ENCODE measurements at places on chromosomes 3 and 15.

DNA sequence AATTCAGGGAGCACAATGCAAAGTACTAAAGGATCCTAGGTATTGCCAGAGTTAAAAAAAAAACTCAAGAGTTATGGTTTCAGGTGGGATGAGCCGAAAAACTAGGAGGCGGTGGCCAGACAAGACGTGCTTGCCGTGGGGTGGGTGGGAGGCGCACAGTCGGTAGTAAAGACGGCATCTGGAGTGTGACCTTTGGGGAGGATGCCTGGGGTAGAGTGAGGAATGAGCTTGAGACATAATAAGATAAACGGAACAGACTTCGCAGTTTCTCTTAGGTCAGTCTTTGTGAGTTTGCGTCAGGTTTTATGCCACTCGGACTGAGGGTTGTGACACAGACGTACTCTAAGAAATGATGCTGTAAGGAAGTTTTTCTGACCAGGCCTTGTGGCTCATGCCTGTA is 139.6 kb downstream of the LRRK1 start:
- no peak for DNase-seq

GRCh38 chr3:34882764-34883163 is 756.6 kb upstream of the ARPP21 start:
- no peak for DNase-seq

GRCh38 chr3:55591888-55592287 is 104.8 kb upstream of the WNT5A start:
- no peak for DNase-seq

- DNase-seq = no peak
These were observed 19.7 kb downstream of the MGLL start for GRCh38 chr3:127802606-127803005.

GRCh38 chr15:29311696-29312095 is 42.1 kb upstream of the NSMCE3 start:
- DNase-seq = no peak

- DNase-seq = no peak
These were observed 465.1 kb downstream of the FOXP1 start for GRCh38 chr3:71118436-71118835.

GRCh38 chr3:106640353-106640752 is 736.9 kb upstream of the CCDC54 start:
- DNase-seq = no peak

DNA sequence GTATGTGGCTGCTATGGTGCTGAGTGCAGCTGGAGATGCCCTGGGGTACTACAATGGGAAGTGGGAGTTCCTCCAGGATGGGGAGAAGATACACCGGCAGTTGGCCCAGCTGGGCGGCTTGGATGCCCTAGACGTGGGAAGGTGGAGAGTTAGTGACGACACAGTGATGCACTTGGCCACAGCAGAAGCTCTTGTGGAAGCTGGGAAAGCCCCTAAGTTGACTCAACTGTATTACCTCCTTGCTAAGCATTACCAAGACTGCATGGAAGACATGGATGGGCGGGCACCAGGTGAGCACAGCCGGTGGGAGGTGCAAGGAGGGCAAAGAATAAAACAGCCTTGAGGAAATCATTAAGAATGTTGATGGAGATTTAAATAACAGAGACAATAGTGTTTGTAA is 2.9 kb downstream of the ADPRH start:
- DNase-seq = no peak

DNA sequence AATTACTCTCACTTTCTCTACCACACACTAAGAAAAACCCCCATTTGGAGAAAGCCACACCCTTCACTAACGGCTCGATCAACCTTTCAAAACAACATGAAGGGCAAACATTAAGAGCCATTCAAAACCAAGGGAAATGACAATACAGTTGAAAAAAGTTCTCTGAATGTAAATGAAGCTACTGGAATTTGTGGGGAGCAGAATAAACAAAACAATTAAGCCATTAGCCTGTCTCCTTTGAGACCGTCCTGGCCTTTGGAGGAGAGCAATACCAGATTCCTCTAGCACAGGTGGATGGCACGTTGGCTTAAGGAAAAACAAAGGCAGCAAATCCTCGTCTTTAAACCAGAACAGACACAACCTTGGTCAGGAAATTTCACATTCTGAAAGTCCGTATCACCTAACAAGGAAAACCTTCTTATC is 18.7 kb downstream of the MYO1E start:
- DNase-seq = no peak

DNA sequence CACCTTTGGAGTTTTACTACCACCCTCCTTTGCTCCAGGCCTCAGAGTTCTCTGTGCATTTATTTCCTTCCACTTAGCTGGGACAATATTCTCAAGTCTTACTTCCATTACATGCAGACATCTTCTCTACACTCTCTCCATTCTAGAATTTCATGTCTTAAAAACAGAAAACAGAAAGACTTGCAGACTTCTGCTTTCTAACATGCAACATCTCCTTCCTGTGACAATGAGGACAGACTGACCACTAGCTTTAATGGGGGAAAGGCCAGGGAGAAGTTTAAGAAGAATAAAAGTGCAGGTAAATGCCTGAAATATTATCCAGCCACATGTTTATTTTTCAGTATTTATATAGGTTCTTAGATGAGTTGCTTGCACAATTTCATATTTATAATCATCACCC is 17.1 kb upstream of the CSTA start:
- no peak for DNase-seq

GRCh38 chr15:93268066-93268465 is 179.1 kb upstream of the RGMA start:
- DNase-seq = no peak

DNA sequence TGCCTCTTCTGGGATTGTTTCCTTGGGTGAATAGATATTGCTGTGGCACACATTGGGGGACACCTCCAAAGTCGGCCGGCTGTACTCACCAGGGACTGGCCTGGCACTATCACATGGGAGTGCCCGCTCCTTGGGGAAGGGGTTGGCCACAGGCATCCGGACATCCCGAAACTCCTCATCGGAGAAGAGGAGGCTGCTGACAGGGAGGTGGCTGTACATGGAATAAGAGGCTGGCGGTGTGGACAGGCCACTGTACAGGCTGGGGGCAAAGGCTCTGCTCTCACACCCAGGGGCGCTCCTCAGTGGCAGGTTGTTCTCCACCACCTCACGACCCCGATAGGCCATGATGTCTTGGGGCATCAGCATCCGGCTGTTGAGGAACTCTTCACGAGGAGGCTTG is 15.7 kb downstream of the BCL6 start:
- DNase-seq = no peak

- DNase-seq = no peak
These were observed 204.9 kb downstream of the TNIK start for GRCh38 chr3:171255236-171255806.

DNA sequence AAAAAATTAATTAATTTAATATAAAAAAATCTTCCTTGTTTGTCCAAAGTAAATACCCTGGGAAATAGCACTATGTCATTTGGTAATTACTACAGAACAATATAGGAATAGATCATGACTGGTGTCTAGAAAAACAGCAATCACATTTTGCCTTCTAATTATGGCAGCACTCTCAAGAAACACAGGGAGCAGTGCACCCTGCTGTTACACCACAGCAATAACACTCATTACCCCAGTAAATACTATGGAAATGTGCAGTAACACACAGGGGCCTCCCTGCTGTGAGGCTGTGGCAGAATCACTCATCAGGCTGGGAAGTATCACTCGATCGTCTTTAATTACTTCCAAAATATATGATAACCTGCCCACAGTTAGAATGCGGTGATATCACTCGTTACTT is 646.0 kb downstream of the TUSC7 start:
- DNase-seq = no peak

DNA sequence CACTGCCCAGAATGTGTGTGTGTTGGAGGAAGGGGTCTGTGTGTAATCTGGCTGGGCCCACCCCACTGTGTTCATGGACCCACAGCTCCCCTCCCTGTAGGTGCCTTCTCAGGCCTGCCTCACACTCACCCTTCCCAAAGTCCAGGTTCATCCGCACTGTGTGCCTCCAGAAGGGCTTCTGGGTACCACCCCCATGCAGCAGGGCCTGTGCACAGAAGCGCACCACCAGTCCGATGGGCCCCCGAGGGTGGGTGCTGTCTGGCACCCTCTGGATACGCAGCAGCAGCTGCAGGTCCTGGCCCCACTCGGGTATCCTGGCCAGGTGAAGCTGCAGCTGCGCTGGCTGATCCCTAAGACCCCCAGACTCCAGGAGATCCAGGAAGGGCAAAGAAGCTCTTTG is 12.8 kb upstream of the TGM5 start:
- no peak for DNase-seq

DNA sequence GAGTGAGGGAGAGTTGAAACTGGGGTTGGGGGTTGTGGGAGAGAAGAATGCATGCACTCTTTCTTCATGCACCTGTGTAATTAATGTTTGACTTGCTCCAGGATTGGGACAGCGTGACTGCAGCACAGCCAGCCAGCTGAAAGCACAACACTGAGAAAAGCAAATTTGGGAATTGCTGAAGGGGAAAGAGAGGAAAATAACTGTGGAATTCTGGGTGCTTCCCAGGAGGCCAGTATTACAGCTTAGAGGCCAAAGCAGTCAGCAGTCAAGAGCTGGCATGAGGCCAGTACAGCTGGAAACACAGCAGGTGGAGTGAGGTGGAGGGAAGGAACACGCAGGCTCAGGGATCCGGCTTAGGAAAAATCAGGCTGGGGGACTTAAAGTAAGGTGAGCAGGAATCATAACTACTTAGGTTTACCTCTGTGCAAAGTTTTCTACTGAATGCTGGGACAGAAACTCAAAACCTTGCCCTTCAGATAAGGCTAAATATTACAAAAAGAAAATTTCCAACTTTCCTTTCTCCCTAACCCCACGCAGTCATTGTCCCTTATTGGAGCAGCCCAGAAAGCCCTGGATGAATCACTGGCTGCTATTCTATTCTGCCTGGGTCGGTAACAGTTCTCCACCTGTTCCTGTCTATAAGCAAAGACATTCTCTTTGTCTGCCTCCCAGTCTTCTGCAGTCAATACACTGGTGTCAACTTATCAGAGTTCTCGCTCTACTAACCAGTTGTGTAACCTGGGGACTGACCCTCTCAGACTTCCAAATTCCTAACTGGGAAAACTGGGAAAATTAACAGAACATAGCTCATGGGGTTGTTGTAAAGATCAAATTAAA is 167.2 kb downstream of the MAGI1 start:
- peak; percentile 77 for DNase-seq

Data from right renal pelvis (tissue), 4 donors.